NCI-H748 treated with DMSO at 0.1 percent for 48 hours (cell line): ENCODE measurements at places on chromosomes 7 and 10.

DNA sequence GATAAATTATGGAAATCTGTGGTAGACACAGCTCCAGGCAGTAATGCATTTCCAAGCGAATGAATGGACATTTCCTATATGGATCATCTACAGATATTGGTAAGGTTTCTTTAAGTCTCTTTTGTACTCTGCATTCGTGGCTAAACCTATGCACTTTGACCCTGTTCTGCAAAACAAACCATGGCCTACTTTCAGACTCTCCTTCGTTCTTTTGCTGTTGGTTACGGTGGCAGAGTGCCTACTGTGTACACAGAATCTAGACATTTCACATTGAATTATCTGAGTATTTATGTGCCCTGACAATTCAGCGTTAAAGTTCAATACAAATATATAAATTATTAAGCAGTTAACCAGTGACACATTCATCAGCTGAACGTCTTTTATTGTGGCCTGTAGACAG is 93.3 kb downstream of the MGMT start:
- DNase-seq, result no peak

DNA sequence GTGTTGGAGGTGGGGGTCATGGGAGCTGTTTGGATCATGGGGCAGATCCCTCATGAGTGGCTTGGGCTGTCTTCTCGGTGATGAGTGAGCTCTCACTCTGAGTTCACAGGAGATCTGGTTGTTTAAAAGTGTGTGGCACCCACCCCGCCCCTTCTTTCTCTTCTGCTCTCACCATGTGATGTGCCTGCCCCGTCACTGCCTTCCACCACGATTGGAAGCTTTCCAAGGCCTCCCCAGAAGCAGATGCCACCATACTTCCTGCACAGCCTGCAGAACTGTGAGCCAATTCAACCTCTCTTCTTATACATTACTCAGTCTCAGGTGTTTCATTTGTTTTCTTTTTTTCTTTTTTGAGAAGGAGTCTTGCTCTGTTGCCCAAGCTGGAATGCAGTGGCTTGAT is 170.0 kb downstream of the PTPN20 start:
- no peak for DNase-seq

- no peak for DNase-seq
Observed at GRCh38 chr7:93146472-93147141, 1.6 kb downstream of the SAMD9L start.

DNA sequence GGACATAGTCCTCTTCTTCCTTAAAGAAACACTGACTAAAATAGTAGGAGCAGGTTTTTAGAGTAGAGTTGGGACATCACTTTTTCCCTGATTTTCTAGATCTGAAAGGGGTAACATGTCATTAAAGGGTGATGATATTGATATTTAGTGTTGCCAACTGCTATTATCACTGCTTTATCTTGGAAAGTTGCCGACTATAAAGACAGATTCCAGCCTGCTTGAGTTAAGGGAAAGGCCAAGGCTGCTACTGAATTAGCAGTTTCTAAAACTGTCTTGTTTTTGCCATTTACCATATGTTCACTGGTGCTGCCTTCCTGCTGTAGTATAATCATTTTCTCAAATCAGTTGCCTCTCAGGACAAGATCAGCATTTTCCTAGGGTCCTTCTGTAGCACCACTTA is 29.7 kb downstream of the AP3M1 start:
- no peak for DNase-seq

DNA sequence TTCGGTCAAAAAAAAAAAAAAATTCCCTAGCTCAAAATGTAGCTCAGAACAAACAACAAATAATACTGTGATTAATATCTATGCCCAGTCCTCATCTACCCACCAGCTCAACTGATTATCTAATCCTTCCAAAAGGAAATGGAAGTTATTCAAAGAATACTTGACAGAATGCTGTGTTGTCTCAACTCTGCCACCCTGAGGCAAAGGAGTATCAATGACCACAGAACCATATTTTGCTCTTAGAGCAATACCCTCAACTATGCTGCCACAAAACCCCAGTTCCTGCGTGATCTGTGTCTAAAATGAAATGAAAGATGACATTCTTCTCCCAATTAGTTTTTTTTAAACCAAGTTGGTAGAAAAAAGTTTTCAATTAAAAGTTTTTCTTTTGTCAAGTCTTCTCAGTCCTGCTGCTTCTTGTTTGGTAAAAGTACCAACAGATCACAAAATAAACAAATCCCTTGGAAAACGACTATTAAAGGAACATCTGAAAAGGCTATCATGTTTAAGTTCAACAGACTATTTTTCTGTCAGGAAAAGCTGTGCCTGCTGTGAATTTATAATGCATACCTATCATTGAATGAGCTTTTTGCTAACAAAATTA is 21.6 kb downstream of the RBM28 start:
- no peak for DNase-seq

- no peak for DNase-seq
Observed at GRCh38 chr7:19106241-19107080, 11.0 kb downstream of the TWIST1 start.

DNA sequence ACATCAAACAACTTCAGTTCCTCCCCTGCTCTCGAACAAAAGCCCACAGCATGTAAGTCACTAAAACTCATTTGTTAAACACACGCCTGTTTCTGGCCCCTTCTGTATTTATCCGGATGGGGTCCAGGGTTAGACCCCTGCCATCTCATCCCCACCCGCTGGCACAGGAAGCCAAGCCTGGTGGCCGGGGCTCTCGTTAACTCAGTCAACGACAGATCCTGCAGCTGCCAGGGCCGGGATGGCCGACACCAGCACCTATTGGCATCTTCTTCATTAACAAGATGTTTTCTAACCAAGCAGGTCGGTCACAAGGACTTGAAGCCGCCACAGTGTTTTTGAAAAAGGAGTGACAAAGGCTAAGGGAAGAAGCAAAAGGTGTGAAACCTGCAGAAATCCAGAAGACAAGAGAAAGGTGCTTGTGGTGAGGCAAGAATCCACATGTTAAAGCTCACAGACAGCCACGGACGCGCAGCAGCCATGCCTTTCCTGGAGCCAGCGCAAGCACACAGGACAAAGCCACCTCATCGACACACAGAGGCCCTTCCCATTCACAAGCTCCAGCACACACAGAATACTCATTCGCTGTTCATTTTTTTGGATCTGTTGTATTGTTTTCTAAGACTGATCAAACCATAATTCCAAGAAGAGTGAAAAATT is 202.7 kb downstream of the DIP2C start:
- no peak for DNase-seq

- DNase-seq, result peak; percentile 22
Observed at GRCh38 chr10:117609095-117609795, 66.7 kb downstream of the EMX2 start.

DNA sequence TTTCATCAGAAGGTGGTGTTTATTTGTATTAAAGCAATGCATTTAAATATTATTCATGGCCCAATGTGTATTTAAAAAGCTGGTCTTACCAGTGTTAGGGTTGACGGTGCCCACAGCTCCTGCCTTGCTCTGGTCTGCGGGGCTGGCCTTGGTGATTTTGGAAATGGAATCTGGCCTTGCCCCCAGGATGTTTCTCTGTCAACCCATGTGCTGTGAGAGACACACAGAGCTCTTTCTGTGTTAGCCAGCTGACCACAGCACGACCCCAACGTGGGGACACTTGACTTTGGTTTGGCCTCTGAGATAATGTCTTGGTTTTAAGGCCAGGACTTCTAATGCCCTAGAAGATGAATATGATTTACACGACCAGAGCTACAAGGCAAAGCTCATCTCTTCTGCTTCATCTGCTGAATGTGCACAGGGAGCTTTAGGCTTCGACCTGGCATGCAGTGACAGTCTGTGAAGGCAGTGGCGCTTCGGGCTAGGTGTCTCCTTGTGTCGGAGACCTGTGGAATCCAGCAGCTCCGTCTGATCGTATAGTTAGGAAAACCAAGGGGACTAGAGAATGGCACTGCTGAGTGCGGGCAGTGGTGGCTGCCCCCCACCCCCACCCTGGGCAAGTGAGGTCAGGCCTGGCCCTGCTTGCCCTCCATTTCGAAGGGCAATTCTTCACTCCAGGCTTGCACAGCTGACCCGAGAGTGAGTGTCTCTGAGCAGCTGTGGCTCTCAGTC is 246.1 kb downstream of the EBF3 start:
- DNase-seq, result no peak

GRCh38 chr7:438916-439315 is 80.7 kb downstream of the PDGFA start:
- no peak for DNase-seq

GRCh38 chr10:76647301-76647700 is 990.3 kb downstream of the KCNMA1 start:
- DNase-seq, result no peak

GRCh38 chr7:41305001-41305400 is 397.9 kb downstream of the INHBA start:
- no peak for DNase-seq

GRCh38 chr10:84542522-84543490 is 214.4 kb downstream of the CCSER2 start:
- DNase-seq, result no peak

- DNase-seq, result no peak
Observed at GRCh38 chr10:130545122-130545521, 408.9 kb downstream of the GLRX3 start.

DNA sequence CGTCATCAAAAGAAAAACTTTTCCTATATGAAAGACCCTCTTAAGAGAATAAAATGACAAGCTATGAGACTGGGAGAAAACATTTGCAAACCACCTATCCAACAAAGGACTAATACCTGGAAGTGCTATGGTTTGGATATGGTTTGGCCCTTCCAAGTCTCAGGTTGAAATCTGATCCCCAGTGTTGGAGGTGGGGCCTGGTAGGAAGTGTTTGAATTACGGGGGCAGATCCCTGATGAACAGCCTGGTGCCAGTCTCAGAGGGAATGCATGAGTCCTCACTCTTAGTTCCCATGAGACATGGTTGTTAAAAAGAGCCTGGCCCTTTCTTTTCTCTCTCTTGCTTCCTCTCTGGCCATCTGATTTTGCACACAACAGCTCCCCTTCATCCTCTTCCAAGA is 6.3 kb downstream of the ALDH18A1 start:
- no peak for DNase-seq

DNA sequence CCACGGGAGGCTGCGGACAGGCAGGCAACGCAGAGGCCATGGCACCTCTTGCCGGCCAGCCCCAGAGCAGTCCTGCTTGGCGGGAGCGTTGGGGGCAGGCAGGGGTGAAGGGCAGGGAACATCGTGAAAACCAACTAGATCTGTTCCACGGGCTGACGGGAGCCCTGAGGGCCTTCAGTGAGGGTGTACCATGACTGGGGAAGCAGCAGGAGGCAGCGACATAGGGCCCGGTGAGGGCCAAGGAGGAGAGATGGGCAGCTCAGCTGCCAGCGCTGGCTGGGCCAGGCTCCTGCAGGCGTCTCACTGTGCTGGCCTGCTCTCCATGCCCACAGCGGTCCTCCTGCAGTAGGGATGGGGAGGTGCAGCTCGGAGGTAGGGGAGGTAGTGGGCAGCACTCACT is 196.5 kb downstream of the ELFN1 start:
- no peak for DNase-seq

DNA sequence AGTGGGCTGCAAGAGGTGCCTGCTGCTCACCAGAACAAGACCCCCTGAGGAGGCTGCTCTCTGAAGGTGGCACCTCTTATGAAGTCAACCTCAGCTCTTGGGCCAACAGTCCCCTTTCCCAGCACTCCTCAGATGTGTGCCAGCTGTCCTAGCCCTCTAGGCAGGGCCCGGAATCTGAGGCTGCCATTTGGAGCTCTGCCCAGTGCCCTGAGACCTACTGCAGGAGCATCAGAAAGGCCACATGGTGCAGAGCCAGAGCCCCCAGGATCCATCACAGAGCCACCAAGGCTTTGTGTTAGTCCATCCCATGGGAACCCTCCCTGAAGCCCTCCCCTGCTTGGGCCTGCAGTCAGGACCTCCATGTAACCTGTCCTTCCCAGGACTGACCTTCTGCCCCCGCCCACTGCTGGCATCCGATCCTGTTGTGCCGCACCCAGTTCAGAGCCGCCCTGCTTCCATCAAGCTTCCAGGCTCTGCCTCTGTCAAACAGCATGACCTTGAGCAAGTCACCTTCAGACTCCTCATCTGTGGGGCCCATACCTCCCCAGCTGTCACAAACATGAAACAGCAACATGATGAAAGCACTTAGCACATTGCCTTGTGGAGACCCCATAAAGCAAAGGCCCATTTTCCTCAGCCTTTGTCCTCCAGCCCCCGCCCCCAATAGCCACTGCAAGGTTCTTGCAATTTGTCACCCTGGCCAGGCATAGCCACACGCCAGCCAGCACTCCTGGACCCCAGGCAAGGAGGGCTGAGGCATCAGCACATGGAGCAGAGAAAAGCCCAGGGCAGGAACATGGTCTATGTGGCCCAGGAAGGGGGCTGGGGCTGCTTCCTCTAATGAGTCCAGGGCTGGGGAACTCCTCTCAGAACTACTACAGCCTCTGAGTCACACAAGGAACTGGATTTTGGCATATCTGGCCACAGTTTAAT is 51.7 kb downstream of the GRID1 start:
- DNase-seq, result no peak

- peak; percentile 95 for DNase-seq
Observed at GRCh38 chr7:93203496-93203895, 22.8 kb downstream of the HEPACAM2 start.

GRCh38 chr7:128400566-128400965 is 9.2 kb downstream of the IMPDH1 start:
- no peak for DNase-seq

DNA sequence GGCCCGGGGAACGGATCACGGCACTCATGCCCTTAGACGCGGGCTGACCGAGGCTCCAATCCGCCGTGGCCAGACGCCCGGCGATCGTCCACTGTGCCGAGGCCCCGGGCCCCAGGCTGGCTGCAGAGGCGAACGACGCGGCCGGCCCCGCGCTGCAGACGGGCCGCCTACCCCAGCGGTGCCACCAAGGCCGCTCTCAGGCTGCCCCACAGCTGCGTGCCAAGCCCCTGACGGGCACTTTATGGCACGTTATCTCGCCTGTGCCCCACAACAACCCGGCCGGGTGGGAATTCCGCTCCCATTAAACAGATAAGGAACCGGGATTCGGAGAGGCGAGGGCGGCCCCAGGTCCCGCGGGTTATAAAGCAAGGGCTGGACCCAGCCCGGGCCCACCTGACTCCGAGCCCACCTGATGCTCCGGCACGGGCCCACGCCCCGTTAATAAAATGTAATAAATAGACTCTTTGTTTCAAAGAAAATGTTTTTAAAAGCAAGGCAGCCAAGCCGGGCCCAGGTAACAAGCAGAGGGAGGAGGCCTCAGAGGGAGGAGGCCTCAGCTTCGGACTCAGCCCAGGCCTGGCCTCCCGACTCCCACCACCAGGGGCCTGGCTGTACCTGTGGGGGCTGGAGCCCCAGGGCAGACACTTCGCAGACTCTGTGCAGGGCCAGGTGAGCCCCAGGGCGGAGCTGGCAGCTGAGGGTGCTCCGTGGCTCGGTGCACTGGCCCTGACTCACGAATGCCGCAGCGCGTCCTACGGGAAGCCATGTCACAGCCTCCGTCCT is 79.7 kb downstream of the FOXL3 start:
- no peak for DNase-seq

DNA sequence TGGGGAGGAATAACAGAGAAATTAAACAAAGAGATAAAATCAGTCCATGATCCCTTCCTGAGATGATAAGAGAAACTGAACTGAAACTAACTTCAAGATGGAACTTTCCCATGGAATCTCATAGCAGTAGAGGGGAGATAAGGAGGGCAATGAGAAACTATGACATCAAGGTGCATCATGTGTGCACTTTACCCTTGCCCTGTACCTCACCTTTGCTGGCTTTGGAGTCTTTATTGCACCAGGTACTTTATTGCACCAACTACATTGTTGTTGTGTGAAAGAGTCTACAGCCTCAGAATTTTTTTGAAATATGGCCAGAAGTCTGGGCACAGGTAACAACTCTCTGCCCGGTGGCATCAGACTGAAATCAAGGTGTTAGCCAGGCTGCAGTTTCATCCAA is 11.2 kb upstream of the SMC3 start:
- DNase-seq, result no peak

GRCh38 chr10:93090619-93091018 is 16.9 kb downstream of the CYP26A1 start:
- DNase-seq, result no peak

- no peak for DNase-seq
Observed at GRCh38 chr7:47627580-47628283, 45.8 kb upstream of the TNS3 start.
